ENCODE measurements at places on chromosomes 3 and 15.
A peak's percentile ranks its signal among the peaks of the same experiment; 100 is the strongest.

GRCh38 chr15:80695911-80696661, 976 bp downstream of the ABHD17C start:
- no peak for DNase-seq

- DNase-seq, result no peak
These were observed 110.8 kb downstream of the VGLL4 start for GRCh38 chr3:11532931-11533391.

DNA sequence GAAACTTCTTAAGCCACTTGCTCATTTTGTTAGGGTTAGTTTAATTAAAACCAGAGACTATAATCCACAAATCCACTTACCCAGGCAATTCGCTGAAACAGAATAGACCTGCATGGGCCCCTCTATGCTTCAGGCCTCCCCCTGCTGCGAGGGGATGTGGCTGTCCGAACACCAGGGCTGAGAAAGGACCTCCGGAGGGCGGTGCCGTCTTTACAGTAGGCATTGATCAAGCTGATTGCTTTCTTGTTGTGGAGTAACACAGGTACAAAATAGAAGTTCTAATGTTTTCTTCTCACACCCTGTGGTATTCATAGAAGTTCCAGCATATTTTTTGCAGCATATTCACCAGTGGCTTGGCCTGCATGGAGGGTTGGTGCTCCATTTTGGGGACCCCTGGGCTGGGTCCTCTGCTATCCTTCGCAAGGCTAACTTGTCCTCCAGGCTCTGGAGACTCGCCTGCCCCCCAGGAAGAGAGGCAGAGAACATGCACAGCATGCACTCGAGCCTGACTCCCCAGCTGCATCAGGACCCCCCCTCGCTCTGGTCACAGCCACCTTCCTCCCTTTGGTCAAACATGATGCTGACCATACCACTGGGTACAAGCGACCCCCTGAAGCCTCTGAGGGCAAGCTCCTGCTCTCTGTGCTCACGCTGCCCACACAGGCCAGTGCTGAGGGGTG, 55.3 kb downstream of the TPRA1 start:
- peak; percentile 70 for DNase-seq

DNA sequence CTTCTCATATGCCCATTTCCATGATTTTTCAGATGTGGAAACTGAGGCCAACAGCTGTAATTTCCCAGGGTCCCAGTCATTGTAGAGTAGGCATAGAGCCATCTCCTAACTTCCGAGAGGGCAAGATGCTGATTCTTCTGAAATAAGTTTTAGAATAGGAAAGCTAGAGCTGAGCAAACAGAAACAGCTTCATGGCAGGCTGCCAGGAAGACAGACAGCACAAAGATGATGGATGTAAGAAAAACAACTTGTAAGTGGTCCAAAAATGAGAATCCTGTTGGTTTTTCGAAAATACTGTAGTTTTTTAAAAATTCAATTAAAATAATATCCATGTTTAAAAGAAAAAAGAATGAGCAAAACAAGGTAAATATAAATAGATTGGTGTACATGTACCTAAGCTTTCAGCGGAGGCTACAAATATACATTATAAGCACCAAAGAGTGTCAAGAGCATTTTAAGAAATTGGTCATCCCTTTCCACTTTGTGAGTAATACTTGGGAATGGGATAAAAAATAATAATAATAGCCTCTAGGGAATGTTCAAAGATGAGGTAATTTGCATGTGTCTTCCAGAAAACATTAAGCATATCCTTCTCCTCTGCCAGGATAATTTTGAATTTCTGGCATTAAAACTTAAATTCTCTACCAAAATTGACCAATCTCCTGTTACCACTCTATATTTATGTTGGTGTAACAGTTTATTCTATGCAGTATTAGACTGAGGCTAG, 406.6 kb downstream of the MECOM start:
- DNase-seq, result no peak

- DNase-seq, result peak; percentile 67
These were observed 81.4 kb upstream of the BCHE start for GRCh38 chr3:165918657-165918979.

DNA sequence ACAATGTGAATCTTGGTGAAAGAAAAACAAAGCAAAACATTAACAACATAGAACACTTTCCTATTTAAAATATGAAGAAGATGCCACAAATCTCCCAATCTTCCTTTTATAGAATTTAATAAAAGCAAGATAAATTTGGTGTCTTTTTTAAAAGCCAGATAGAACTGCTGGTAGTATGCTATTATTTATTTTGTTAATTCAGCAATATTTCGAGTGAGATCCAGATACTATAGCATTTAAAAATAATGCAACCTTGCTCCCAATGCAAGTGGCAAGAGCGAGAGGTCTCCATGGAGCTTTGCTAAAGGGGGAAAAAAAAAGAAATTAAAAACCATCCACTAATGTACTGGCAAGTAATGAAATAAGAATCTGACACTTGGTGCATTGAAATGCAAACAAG, 121.8 kb downstream of the IL20RB start:
- no peak for DNase-seq

DNA sequence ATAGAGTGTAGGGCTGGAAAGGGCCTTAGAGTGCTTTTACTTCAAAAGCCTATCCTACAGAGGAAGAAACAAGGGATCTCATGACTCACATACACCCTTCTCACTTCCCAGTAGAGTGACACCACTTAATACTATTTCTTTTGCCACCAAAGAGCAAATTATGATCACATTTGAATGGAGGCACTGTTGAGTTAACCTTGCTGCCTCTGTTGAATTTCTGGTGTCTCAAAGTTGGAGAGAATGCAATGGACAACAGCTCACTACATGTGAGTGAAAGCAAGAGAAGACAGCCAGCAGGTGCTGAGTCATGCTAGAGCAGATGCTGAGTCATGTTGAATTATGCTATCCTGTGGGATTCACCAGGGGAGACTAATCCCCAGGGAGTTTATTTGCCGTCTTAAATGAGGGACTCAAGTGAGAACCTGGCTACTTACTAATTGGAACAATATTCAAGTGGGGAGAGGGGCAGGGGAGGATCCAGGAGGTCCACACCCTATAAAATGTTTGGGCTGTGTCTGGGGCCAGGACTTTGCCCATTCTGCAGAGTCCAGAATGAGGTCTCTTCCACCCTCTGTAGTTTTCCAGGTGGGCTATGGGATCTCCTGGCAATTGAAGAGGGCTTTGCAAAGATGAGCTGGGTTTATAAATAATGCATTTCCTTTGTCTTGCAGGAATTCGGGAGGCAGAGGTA, 35.8 kb downstream of the ST8SIA2 start:
- DNase-seq, result no peak

- DNase-seq, result no peak
These were observed 28.4 kb upstream of the TPRG1 start for GRCh38 chr3:189143321-189143720.

DNA sequence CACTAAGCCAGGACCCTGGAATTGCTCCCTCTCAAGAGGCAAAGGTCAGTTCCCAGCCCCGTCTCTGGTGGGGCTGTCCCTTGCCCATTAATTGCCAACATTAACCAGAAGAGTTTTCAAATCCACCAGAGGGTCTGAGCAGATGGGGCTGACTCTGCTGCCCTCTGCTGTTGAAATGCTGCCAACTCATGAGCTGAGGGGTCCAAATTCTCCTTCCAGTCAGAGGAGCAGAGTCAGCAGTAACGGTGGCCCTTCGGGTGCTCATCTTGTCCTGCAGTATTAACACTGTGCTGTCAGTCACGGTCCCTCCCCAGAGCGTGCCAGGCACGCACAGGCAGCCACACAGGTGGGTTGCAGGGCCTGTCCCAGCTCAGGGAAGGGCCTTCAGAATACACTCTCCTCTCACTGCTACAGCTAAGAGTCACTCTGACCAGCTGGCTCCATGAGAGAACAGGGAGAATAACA, 10.7 kb upstream of the SPTBN5 start:
- DNase-seq, result no peak

GRCh38 chr15:72369964-72370363, 5.8 kb downstream of the HEXA start:
- DNase-seq, result no peak
